ENCODE measurements at places on chromosomes 16 and 17.

DNA sequence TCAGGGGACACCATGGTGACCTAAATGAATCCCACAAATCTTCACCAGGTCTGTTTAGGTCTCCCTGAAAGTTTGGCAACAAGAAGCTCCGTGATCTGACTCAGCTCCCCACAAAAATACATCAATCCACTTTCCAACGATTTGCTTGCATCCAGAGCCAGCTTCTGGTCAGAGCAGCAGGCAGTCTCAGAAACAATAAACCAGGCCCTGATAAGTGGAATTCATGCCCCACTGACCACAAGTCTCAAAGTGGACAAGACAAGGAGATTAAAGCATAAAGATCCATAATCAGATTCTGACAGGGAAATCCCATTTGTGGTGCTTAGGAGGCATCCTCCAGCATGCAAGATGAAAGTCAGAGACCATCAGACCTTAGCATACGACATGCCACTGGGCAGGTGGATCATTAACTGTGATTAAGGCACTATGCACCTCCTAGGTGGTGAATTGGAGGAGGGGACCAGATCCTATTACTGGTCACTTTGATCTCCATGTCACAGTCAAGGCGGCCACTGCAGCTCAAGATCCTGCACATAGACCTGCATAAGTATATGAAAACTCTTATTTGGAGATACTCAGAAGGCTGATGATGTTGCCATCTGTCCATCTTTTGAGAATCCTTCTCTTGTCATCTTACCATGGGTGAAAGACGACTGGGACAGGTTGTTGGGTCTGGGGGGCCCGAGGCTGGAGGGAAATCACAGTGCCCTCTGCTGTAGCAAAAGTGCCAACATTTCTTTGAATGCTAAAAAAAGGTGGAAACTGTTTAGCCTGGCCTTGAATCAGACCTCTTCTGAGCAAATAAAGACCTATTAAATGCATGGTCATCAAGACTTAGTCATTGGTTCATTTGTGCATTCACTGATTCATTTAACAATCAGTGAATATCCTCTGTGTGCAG is 309.2 kb upstream of the CCL2 start:
- no peak for DNase-seq

DNA sequence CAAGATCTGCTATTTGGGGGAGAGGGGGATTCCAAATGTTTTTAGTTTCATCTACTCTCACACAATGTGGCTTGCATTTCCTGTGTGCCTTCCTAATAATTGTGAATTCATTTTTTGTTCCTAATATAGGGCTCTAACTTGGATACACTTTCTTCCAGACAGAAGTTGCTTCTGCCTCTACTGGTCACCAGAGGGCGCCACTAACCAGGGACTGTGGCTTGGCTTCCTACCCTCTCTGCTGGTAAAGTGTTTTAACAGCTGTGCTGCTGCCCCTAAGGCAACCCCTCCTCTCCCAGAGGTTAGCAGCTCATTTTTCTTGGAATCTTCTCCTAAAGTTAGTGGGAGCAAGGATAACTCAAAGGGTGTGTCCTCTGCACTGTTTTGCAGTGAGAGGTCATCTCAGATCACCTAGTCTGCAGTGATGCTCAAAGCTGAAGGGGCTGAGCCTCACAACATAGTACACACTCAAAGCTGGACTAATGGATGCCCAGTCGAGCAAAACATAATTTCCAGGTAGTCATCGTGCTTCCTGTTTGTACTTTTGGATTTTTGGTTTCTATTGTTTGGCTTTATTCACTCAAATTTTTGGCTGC is 5.0 kb upstream of the PRSS54 start:
- DNase-seq = no peak

DNA sequence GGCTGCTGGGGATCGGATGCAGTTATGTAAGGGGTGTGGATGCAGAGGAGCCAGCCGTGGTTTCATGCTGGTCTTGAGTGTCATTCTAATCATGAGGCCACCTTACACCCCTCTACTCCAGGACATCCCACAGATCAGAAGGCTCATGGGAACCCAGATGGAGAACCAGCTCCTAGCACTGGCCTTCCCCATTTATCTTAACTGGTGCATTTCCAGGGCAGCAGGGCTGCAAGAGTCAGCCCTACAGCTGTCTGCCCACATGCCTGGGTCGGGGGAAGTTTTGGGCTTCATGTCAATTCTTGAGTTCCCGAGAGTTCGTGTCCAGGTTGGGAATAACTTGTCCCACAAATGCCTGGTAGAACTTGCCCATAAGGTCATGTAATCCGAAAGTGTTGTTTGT is 29.1 kb downstream of the RPTOR start:
- DNase-seq = no peak

- DNase-seq = no peak
Observed at GRCh38 chr17:54180950-54181349, 358.2 kb downstream of the KIF2B start.

- no peak for DNase-seq
Observed at GRCh38 chr16:1839554-1839953, 12.5 kb downstream of the FAHD1 start.

- no peak for DNase-seq
Observed at GRCh38 chr17:45312477-45313420, 4.1 kb downstream of the MAP3K14 start.

- no peak for DNase-seq
Observed at GRCh38 chr16:20866145-20866772, 33.9 kb downstream of the DCUN1D3 start.

- no peak for DNase-seq
Observed at GRCh38 chr17:413016-413350, 60.4 kb upstream of the RPH3AL start.

All from stimulated activated CD8-positive, alpha-beta memory T cell treated with anti-CD3 and anti-CD28 coated beads, Interleukin-4, amount 100 ng/mL, for 1 hour (primary cell).